Stomach (tissue), 19 donors: ENCODE measurements at places on chromosomes 7 and 10. TPM values are rescaled to one million over a fixed set of nuclear protein-coding genes. Genes with fewer than 3 reads are reported as not detected.

- DNase-seq = no peak
Measured at GRCh38 chr10:53387562-53387961, 615.0 kb upstream of the MBL2 start.

DNA sequence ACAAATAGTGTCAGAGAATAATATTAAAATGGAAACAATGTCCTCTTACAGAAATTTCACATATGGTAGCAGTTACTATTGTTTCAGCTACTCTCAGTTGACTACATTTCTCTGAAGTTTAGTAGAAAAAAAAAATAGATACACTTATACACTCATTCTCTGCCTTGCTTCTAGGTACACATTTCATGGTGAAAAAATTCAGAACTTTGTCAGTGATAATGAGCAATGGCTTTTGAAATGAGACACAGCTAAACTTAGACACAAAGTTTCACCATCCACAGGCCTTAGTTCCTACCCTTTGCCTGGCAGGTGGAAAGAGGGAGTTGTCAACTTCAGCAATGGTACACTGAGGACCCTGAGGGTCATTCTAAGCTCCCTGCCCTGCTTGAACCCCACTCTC is 69.2 kb downstream of the CPVL start:
- no peak for DNase-seq

GRCh38 chr10:99435986-99436638 is 5.7 kb upstream of the GOT1 start:
- no peak for DNase-seq

DNA sequence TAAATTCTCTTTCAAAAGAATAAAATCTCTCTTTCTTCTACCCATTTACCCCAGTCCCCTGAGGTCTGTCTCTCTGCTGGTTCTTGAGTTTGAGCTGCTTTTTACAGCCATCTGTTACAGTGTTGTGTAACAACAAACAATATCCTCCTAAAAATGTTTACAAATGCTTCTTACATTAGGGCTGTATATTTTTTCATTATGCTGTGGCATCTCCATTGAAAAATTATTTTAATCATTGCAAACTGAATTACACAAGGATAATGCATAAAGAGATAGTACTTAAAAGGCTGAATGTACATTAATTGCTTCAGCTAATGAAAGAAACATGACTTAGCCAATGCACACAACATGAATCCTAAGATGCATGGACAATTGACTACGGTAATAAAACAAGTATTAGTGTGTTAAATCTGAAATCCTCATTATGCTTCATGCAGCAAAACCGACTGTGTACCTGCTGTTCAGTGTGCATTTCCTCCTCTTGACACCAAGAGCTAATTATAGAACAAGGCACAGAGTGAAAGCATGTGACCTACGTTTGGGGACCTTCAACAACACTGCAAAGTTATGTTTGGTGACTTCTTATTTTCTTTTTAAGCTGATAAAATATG is 181.7 kb upstream of the RHOBTB1 start:
- peak; percentile 29 for DNase-seq

DNA sequence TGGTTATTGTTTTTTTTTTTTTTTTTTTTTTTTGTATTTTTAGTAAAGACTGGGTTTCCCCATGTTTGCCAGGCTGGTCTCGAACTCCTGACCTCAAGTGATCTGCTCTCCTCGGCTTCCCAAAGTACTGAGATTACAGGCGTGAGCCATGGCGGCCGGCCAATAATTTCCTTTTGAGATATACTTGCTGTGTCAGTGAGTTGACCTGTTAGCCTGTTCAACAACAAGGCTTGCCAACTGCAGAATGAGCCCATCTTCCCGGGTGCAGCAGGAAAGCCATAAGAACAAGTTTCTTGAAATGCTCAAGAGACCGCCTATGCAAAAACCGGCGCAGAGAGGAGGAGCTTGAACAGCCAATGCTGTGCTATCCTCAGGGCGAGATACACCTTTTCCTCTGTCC is 112.5 kb downstream of the PRPF18 start:
- peak; percentile 63 for DNase-seq

GRCh38 chr7:118974836-118975235 is 750.3 kb downstream of the ANKRD7 start:
- no peak for DNase-seq

DNA sequence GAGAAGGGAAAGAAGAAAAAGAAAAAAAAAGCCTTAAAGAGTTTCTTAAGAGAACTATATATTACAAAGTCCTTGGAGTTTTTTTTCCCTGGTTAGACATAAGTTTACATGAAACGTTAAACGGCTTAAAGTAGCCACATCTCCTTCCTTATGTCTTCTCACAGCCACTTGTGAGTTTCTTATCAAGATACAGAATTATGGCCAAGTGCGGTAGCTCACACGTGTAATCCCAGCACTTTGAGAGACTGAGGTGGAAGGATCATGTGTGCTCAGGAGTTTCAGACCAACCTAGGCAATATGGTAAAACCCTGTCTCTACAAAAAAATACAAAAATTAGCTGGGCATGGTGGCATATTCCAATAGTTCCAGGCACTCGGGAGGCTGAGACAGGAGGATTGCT is 54.3 kb downstream of the IKZF1 start:
- no peak for DNase-seq

DNA sequence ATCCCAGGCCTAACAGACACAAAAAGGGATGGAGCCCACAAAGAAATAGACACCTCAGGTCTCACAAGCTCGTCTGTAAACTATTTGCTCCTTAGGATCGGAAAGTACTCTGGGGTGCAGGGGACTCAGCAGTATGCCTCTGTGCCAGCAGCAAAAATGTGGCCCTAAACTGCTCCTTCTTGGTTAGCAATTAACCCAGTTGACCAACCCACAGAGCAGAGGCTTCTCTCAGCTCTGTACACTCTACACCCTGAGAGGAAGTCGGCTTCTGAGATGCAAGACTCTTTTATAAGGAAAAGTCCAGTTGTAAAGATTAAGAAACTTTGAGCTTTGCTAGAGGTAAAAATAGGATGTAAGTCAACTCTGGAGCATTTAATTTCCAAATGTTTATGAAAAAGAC is 156.3 kb upstream of the PRSS58 start:
- DNase-seq = no peak

- DNase-seq = no peak
Measured at GRCh38 chr10:90484518-90484917, 373.3 kb downstream of the HTR7 start.

DNA sequence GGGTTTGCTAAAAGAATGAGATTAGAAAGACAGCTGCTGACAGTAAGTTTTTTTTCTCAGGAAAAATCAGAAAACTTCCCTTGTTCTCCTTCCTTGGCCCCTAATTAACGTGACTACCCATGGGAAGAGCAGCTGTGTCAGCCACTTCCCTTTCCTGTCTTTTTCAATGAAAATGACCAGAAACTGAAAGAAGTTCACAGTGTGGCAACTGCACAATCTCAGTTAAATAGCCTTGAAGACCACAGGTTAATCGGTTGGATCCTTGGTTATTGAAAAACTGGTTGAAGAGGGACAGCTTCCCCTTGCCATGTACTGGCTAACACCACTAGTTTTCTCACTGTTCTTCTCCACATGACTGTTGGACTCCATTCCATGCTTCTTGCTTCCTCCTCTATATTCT is 148.8 kb upstream of the AGR3 start:
- no peak for DNase-seq

LOXL4 gene
- polyA plus RNA-seq = 1.4 TPM

TLX1 gene
- not detected for polyA plus RNA-seq
